RKO (cell line): ENCODE measurements at places on chromosomes 5 and 9.

DNA sequence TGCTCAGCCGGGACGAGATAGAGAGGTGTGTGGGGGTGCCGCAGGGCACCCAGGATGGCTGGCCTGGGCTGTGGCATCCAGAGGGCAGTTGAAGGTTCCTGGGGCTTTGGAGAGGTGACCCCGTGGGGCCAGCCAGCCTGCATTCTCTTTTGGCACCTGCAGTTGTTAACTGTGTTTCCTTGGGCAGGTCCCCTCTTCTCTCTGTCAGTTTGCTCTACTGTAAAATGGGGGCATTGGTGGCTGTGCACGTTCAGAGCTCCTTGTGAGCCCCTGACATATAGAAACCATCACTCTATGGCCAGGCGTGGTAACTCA is 8.5 kb downstream of the ZDHHC12 start:
- DNase-seq, result no peak

DNA sequence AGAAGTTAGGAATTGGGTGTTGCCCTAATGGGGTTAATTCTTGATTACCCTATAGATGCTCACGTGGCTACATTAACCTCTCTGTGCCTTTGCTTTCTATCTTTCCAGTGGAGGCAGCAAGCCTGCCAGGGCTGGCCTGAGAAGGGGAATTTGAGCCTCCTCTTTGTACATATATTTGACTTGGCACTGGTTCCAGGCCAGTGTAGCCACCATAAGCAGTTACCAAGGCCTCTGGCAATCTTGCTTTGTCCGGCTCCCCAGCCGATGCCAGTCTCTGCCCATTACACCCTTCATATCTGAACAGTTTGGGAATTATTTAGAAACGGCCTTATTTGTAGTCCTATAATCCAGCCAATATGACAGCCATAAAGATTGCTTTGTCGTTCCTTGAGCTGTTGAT is 58.6 kb upstream of the PPARGC1B start:
- no peak for DNase-seq

- no peak for DNase-seq
Observed at GRCh38 chr9:134373953-134374300, 47.7 kb downstream of the RXRA start.

DNA sequence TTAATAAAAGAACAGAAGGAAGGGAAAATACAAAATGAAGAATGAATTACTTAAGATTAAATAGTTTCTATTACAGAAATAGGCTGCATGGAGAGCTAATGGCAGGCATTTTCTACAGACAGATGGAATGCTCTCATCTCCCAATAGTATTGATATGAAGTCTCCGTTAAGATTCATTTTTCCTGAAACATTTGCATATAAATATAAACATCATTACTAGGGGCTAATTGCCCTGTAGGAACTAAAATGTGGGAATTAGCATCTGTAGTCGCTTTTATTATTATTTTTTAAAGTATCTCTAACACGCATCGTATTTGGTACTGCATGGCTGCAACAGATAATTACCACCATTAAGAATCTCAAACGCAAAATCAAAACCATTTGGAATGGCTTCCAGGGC is 2275.5 kb downstream of the MAT2B start:
- DNase-seq, result no peak

GRCh38 chr5:171578049-171578828 is 158.8 kb downstream of the FGF18 start:
- no peak for DNase-seq

GRCh38 chr9:122051351-122052321 is 41.5 kb downstream of the TTLL11 start:
- no peak for DNase-seq

DNA sequence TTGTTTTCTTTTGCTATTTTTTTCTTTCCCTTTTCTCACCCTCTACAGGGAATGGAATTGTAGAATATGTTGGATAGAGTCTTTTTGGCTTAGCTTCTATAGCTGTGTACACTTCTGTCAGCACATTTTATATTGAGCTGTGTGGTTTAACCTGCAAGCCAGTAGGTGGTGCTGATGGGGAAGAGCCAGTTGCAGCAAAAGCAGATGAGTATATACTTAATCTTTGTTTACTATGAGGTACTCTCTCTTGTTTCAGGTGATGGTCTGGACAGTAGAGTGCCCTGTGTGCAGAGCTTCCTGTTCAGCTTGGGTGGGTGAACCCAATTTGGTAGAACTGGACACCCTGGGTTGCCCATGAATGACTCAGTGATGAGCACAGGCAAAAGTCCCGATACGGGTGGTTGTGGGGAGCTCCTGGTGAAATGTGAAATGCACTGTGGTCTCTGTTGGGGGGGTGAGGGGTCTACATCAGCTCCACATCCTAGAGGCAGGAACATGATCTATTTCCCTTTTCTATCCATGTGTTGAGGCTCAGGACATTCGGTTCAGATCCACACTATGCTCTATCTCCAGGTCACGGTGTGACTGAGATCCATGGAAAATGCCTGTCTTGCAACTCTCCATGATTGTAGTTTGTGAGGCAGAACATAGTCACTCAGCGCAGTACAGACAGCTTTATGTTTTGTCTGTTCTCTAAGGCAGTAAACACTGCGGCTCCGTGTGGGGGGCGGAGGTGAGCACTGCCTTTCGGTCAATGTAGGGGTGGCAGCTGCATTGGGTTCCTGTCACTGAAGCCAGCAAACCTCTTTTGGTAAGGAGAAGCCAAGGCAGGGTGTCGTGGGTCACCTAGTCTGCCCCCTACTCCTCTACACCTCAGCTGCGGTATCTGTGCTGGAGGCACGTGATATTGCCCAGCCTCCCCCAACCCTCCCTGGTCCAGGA is 353.2 kb downstream of the PRR16 start:
- DNase-seq, result no peak

DNA sequence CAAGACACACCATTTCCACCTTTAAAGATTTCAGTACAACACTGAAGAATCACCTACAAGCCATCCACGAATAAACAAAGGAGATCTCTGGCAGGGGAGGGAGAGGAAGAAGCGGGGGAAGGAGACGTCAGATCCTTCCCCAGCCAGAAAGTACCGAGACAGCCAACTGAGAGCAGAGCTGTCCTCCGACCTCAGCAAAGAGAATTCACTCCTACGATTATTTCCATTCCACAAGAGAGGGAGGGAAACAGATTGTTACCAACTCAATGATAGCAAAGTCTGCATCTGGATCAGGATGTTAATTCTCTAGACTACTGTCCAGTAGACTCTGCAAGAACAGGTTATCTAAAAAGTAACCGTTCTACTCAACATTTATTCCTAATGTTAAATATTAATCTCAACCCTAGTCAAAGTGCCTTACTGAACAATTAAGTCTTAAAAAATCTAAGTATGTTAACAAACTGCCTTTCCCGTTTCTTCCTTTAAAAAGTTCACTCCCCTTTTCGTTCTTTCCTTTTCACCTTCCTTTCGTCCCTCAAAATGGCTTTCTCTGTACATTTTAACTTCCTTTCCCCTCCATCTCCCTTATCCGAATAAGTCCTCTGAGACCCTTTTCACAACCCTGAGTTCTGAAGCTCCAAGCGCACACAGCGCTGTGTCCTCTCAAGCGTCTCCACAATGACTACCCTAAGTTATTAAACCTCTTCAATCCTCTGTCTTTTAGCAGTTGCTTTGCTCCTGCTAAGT is 1.4 kb downstream of the CHD1 start:
- peak; percentile 66 for DNase-seq

GRCh38 chr5:92081958-92082712 is 699.0 kb upstream of the ARRDC3 start:
- DNase-seq, result no peak

DNA sequence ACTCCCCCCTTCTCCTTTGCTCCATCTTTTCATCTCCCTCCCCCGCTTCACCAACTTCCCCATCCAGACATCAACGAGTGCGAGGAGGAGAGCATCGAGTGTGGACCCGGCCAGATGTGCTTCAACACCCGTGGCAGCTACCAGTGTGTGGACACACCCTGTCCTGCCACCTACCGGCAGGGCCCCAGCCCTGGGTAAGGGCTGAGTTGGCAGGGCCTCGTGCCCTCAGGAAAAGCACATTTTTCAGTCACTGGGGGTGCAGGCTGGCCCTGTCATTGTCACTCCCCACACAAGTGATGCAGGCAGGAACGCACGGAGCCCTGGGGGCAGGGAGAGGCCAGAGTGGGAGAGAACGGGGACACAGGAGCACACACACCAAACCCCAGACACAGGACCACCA is 12.4 kb upstream of the ASS1 start:
- no peak for DNase-seq

DNA sequence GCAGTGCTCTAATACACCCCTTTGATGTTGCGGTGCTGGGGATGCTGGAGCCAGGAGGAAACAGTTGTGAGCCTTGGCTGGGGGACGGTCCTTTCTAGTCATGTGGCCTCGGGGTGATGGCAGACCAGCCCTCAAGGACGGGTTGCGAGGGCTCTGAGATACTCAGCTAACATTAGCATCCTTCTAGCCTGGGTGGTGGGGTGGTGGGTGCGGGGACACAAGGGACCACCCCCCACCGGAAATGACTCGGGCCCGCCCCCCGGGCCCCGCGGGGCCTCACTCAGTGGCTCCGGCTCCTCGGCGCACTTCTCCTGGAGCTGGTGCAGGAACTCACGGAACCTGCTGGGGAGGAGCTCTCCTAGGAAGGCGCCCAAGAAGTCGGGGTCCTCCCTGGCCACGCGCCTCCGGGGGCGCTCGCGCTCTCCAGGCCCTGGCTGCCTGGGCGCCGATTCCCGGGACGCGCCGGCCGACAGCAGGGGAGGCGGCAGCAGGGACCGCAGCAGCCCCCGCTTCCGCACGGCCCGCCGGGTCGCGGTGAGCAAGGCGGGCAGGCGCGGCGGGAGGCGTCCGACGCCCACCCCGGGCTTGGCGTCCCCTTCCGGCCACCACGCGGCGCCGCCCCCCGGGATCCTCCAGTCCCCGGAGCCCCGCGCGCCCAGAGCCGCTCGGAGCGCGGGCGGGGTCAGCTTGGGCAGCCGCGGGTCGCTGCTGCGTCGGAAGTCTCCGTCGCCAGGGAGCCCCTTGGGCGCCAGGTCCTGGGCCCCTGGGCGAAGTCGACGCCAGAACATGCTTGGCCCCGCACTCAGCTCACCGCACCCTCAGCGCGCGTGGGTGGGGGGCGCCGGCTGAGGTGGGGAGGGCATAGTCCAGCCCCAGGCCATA is 873 bp downstream of the C9orf50 start:
- DNase-seq, result no peak

GRCh38 chr9:23615569-23615968 is 210.5 kb downstream of the ELAVL2 start:
- no peak for DNase-seq

- no peak for DNase-seq
Observed at GRCh38 chr9:125887172-125887571, 140.0 kb downstream of the PBX3 start.

- DNase-seq, result no peak
Observed at GRCh38 chr5:79510638-79511037, 3.3 kb downstream of the HOMER1 start.

DNA sequence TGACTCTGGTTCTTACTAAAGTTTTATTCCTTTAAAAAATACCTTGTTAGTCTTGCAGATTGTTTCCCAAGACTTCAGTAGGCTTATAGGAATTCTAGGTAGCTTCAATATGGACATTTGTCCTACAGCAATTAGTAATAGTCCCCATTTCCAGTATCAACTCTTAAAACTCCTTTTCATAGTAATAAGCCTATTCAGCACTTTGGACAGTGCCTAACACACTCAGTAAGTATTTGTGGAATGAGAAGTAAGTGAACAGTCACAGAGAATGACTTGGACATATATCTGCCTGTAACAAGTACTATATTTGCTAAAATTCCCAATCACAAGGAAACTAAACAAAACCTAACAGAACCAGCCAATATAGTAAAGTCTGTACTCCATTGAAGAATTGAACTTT is 1291.8 kb upstream of the DMAC1 start:
- peak; percentile 54 for DNase-seq

DNA sequence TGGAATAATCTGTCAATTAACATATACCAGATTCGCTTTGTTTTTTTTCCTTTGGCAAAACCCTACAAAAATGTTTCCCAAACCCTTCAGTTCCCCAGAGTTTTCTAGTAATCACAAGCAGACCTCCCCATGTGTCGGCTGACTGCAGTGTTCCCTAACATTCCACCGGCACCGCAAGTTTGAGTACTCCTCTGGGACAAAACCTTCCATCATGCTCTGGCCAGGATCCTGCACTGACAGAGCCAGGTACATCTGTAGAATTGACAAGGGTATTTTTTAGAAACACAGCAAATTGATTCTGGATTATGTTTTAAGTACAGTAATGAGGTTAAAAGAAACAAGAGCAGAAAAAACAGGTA is 174.7 kb downstream of the GAS1 start:
- DNase-seq, result no peak

- DNase-seq, result no peak
Observed at GRCh38 chr5:10663489-10664179, 97.4 kb downstream of the DAP start.
